Heart left ventricle (tissue), 16 donors: ENCODE measurements at places on chromosomes 3 and 15.

- no peak for DNase-seq
Observed at GRCh38 chr3:133884887-133885711, 10.6 kb downstream of the RAB6B start.

- peak; percentile 46 for DNase-seq
Observed at GRCh38 chr3:147945968-147946519, 536.9 kb downstream of the ZIC1 start.

GRCh38 chr15:40793216-40793989, 13.5 kb upstream of the ZFYVE19 start:
- DNase-seq, result peak; percentile 48

DNA sequence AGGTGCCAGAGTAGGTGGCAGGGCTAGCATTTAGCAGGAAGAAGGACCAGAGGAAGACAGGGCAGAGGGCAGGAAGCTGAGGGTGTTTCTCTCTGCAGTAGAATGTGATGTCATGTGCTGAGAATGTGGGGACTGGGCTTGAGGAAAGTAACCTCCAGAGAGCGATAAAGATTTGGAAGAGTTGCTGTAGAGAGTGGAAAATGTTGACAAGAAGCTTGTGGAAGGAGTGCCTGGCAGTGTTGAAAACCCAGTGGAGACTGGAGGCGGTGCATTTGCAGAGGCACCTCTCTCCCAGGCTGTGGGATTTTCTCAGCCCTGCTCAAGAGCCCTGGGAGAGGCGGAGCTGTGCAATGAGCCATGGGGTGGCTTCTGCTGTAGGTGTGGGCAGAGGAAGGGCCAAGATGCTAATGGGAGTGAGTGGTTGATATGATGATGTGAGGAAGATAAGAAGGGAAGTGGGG, 54.8 kb downstream of the MESD start:
- DNase-seq, result no peak
